ENCODE measurements at places on chromosomes 3 and 15. TPM values are rescaled to one million over a fixed set of nuclear protein-coding genes. Genes with fewer than 3 reads are reported as not detected.

DNA sequence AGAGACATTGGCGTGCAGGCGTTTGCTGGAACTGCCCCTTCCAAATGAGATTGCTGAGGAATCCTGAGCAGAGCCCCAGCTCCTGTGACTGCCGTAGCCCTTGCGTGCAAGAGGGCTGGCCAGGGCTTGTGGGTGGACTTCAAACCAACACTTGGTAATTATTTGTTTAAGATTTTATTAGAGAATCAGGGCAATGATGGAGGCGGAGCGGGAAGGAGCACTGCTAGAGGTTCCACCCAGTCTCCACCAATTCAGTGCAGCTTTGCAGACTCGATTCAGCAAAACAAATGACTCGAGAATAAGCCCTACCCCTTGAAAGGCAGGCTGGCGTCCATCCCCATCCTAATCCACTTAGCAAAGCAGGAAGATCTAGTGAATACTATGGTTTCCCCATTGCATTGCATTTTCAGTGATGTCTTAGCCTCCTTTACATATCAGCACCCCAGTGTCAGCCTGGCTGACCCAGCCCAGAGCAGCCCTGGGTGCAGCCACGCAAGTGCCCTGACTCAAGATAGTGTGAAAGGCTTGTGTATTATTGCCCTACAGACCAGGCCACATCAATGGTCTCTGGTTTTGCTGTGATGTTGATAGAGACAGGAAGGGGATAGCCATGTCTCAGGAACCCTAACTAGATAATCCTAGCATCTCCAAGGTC is 26.0 kb downstream of the GLDN start:
- no peak for DNase-seq

The SCAMP5 gene
- polyA plus RNA-seq, result 4.0 TPM

The HIGD2B gene
- not detected for polyA plus RNA-seq

The CAND2 gene
- polyA plus RNA-seq, result 33.8 TPM

DNA sequence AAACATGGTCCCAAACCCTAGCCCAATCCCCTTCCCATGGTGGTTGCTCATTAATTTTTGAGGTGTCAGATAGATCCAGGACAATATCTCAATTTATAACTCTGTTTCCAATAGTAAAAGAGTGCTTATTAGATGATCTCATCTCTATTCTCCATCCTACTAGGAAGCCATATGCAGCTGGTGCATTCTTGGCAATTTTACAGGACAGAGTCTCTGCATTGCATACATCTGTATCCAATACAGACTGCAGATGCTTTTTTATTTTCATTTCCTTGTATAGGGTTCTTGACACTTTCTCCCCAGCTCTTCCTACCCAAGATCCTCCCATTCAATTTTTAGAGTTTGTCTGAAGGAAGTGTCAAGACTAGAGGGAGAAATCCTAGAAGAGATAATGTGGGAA is 194.8 kb upstream of the DPH6 start:
- DNase-seq, result peak; percentile 55

DNA sequence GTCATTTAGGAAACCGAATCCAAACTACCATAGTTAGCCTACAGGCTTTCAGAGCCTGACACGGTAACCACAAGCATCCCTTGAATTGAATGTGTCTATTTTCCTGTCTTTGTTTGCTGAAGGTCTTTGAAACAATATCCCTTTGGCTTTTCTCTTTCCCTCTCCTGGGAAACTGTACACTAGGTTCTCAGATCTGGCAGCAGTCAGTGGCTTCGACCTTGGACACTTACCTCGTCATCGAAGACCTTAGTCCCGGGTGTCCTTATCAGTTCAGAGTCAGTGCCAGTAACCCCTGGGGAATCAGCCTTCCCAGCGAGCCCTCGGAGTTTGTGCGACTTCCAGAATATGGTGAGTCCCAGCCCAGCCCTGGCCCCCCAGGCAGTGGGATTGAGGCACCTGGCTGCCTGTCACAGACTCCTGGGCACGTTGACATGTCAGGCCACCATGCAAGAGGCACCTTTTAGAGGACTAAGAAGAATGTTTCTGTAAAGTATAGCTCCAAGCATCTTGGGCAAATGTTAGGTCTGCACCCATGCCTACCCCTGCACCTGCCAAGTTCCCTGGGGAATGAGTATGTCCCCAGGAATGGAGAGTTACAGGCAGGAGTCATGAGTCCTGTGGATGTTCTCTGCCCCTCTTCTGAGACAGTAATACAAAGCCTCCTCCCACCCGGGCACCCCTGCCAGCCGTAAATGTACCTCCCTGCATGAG is 30.4 kb upstream of the UMPS start:
- DNase-seq, result no peak

All from muscle of arm (tissue), 14 donors.